NCI-H460 (cell line): ENCODE measurements at places on chromosomes 6 and 20.

- DNase-seq, result no peak
Observed at GRCh38 chr6:6629402-6629801, 40.9 kb downstream of the LY86 start.

DNA sequence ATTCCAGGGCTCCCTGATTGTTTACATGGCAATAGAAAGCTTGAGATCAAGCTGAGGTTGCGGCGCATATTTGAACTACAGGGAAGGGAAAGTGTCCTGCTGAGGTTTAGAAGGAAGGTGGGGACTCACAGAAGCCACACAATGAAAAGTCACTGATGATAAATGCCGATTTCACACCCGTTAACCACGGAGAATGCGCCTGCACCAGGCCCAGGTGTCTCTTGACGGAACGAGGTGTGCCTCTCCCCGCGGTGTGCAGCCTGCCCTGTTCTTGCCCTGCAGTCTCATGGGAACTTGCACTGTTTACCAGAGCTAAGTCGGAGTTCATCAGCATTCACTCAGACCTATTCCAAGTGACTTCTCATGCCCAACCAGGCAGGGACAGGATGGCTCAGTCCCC is 90.3 kb downstream of the LY86 start:
- no peak for DNase-seq

DNA sequence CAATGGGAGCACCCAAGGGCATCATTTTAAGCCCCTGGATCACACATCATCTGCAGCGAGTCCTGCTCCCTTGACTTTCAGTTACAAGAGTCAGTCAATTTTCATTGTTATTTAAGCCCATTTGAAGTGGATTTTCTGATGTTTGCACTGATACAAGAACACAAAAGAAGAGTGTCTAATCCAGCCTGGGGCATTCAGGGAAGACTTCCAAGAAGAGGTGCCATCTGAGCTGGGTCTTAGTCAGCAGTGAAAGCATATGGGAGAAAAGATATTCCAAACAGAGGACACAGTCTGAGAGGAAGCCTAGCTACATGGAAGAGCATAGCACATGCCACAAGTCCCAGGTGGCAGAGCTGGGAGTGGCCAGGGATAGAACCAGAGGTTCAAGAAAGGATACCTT is 10.4 kb upstream of the FOXP4 start:
- DNase-seq, result no peak

- DNase-seq, result peak; percentile 45
Observed at GRCh38 chr20:44993343-44993742, 27.0 kb downstream of the STK4 start.

DNA sequence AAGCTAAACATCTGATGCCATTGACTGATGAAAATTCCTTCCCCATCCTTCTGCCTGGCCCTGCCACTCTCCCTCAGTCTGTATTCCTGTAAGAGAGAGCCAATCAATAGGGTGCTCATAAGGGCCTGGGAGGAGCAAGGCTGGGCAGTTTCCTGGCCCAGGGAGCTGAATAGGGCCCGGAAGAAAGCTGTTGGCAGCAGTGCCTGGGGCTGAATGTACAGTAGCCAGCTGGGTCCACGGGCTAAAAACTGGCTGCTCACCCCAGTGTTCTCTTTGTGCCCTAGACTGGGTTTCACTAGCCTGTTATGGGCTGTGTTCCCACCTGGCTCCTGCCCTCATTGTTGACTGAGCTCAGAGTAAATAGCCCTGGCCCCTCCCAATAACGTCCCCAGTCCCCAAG is 1.7 kb upstream of the WFDC2 start:
- DNase-seq, result no peak
